ENCODE measurements at places on chromosomes 11 and 22.
A peak's percentile ranks its signal among the peaks of the same experiment; 100 is the strongest.

GRCh38 chr11:9733212-9733611, 69.3 kb downstream of the SWAP70 start:
- DNase-seq, result no peak

DNA sequence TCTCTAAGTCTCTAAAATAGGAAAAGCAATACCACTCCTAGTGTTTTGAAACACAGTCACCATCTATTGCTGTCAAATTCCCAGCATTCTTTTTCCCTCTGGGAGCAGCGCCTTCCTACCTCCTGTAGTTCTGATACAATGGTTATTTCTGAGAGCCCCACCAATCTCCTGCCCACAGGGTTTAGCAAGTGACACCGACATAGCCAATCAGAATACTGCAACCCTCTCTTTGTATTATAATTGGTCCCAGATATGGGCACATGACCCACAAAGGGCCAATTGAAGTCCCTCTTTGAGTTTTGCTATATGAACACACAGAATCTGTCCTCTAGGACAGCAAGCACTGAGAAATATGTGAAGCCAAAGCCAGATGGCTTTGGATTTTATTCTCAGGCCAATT, 16.9 kb upstream of the ARHGAP42 start:
- DNase-seq, result no peak

DNA sequence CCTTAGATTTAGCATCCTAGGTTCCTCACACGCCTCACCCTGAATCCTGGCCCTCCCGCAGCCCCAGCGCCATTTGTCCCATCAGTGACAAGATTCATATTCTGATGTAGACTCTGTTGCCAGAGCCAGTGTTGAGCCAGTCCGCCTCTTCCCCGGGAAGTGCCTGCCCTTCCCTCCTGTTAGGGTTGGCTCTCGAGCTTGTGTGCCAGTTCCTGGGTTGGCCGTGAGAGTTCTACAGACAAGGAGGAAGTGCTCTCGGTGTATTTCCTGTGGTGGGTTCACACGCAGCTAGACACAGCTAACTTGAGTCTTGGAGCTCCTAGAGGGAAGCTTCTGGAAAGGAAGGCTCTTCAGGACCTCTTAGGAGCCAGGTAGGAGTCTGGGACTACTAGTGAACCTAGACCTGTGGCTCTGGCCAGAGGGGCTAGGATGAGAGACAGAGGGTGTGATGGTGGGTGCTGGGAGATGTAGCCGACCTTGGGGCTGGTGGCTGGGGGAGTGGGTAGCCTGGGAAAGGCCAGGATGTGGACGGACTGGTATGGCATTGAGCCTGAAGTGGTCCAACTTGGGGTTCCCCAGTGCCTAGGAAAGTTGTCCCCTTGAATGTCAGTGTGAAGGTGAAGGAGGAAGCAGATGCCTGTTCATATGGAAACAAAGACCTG, at the start of gene IL18BP:
IL18BP (plus strand) TSS at position 261 of the 662 bp plus-strand sequence. CDS start 1,076 bp downstream, outside the sequence.
- no peak for DNase-seq

DNA sequence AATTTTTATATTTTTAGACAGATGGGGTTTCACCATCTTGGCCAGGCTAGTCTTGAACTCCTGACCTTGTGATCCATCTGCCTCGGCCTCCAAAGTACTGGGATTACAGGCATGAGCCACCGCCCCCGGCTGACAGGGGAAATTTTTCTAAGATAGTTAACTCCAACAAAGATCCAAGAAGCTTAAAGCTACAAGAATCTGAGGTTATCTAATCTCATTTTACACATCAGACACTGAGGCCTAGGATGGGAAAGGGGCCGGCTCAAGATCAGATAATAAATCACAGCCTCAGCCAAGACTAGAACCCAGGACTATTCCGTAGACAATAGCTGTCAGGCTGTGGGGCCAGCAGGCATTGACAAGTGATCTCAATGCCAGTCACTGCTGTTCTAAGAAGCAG, 94.0 kb downstream of the AMBRA1 start:
- no peak for DNase-seq

GRCh38 chr11:60477035-60477445, 15.5 kb upstream of the MS4A12 start:
- DNase-seq, result no peak

GRCh38 chr11:74123008-74123448, 47.8 kb downstream of the C2CD3 start:
- DNase-seq, result no peak

- DNase-seq, result peak; percentile 56
Observed at GRCh38 chr11:119356349-119357031, 10.0 kb upstream of the MFRP start.

- no peak for DNase-seq
Observed at GRCh38 chr22:50208430-50208938, 7.7 kb downstream of the SELENOO start.

DNA sequence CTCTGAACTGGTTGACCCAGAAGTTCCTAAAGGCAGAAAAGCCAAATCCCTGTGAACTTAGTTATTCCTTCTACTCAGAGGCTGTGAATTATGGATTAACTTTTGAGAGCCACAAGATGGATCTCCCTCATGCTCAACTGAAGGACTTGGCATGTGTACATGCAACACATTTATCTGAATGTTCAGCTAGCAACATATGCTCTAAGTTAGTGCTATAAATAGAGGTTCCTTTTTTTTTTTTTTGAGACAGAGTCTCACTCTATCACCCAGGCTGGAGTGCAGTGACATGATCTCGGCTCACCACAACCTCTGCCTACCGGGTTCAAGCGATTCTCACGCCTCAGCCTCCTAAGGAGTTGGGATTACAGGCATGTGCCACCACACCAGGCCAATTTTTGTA, 40.1 kb downstream of the EIF4ENIF1 start:
- no peak for DNase-seq

DNA sequence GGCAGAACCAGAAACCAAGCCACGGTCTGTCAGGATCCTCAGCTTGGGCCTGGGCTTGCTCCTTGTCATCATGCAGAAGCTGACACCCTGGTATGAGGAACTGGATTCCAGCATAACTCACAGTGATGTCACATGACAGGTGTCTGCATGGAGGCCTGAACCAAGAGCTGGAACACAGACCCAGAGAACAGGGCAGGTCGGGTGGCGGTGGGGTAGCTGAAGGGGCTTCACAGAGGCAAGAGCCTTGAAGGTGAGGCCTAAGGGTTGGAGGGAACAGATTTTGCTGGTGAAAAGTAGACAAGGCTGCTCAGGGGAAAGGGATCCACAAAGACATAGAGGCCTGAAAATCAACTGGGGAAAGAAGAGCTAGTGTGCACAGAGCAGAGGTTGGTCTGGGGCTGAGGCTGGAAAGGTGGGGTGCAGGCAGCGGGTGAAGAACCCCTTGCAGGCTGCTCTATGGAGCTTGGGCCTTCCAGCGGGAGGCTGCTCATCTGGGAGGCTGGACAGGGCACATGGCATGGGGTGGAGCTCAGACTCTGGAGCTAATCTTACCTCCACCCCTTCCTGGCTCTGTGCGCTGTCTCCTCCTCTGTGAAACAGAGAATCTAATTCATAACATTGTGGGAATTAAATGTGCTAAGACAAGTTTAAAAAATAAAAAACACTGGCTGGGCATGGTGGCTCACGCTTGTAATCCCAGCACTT, 18.4 kb upstream of the RPS3 start:
- no peak for DNase-seq

DNA sequence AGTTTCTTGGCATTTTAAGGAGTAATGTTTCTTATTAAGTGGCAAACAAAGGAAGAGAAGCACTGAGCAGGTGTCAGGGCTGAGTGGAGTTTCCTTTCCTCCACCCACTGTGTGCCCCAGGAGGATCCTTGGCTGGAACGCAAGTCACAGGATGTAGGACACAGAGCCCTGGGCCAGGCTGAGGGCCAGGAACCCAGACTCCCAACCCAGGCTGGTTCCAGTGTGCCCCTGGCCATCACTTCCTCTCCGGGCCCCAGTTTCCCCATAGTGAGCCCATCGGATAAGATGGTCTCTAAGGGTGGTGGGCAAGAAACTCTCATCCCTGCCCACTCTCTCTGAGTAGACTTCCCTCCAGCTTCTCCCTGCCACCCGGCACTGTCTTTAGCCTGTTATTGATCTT, 45.3 kb downstream of the LMO1 start:
- no peak for DNase-seq

GRCh38 chr11:126265811-126266210, 2.9 kb downstream of the SRPRA start:
- no peak for DNase-seq

DNA sequence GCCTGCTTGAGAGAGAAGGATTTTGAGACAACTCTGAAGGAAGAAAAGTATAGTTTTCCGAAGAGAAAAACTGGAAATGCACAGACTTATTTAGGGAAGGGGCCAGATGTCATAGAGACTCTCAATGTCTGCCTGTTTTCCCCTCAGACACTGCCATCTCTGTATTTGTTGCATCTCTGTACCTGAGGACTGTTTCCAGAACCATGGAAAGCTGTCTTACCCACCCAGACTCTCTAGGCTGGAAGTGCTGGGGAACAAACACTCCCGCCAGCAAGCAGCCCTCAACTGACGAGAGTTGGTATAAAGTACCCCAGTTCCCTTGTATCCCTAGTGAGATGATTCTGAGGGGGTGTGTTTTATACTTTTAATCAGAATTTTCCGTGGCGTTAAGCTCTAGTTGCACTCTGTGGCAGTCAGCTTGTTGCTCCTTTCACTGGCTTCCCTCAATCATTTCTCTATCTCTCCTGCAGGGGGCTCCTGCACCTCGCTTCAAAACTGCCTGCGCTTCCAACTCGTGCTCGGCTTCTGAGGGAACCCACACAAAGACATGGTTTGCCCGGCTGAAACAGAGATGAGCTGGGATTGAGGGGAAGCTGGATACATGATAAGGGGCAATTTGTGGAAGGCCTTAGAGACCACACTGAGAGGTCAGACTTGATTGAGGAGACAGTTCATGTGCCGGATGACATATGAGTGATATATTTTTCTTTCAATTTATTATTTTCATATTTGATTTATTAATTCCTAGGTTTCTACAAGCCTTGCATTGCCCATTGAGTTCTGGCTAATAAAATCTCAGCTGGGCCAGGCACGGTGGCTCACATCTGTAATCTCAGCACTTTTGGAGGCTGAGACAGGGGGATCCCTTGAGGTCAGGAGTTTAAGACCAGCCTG, 36.9 kb upstream of the CLPB start:
- DNase-seq, result peak; percentile 26

DNA sequence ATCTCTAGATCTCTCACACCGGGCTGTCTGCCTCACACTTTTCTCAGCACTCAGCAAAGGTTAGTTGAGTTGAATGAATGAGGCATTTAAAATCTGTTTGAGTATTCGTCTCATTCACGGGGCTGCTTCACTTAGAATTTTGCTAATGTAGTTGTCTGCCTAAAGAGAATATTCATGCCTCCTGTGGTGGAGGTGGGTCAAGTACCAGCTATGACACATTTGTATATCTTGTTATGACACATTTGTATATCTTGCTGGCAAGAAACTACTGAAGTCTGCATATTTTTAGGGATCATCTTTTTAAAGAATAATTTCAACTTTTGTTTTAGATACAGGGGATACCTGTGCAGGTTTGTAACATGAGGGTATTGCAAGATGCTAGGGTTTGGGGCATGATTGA, 43.1 kb downstream of the LDLRAD3 start:
- DNase-seq, result no peak

DNA sequence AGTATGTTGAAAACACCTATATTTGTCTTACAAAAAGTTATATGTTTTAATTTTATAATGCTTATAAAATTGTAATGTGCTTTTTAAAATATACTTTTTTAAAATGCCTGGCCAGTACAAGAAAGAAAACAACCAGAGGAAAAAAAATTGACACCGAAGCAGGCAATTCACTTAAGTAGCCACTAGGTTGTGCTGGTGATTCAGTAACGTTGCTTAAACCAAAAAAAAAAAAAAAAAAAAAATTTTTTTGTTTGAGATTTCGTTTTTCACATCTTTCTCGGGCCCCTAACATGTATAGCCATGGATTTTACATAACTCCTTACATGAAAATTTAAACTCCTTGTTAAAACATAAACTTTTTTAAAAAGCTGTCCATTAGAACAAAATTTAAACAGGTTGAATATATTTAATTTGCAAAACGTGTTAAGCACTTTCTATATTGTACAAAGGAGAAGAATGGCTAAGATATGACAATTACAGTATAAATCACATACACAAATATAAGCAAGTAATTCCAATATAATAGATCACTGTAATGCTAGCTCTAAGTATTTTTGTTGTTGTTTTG, 9.2 kb downstream of the OR8B4 start:
- no peak for DNase-seq

DNA sequence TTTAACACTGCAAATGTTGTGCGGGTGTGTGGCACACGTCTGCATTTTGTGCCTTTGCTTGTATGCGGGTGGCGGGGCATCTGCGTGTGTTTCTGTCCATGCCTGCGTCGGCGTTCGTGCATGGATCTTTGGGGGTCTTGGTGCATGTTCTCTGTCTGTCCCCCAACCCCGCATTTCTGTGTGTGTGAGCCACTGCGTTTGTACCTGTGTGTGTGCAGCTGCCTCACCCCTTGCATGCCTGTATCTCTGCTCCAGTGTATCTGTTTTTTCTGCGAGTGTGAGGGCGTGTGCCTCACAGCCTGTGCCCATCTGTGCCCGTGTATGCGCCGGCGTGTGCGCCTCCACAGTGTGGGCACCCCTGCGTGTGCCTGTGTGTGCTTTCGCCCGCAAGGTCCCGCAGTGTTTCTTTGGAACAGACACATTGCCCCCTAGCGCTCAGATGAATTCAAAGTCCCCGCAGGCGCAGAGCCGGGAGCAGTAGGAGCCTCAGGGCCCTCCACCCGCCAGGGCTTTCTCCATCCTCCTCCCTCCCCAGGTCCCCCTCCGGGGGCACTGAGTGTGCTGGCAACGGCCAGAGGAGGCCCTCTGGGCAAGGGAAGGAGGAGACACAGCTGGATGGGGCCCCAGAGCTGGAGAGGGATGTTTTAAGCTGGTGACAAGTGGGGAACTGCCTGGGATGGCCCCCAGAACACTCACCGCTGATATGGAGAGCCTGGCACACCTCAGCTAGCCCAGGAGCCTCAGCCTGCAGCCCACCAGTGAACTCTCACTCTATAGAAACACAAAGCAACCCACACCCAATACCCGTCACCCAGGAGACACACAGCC, 3.1 kb upstream of the MN1 start:
- DNase-seq, result peak; percentile 32

DNA sequence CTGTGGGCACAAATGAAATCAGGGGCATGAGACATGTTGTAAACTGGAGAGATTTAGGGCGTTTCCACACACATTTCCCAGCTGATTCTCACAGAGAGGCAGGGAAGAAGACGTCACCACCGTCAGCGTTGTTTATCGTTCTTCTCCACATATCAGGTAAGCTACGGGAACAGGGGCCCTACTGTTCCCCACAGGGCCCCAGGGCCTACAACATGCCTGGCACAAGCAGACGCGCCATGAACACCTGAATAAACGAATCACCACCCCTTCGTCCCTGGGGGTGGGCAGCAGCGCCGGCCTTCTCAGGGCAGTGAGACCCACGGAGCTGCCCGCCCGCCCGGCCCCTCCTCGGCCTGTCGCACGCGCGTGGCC, 342 bp downstream of the EFCAB6 start:
- no peak for DNase-seq

GRCh38 chr11:19382131-19382611, 141.4 kb upstream of the E2F8 start:
- DNase-seq, result no peak

DNA sequence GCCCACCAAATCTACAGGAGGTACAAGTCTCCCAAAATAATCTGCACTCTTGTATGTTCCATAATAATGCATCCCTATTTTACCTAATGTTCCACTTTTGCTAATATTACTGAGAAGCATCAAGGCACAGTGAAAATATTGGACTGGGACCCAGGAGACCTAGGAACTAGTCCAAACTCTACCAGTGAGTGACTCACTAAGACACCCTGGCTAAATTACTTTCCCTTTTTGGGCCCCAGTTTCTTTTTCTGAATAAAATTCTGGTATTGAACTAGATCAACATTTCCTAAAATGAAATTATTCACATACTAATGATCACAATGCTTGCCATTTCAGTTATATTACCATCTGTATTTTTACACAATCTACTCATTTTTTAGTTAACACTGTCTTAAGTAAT, 19.6 kb downstream of the THAP12 start:
- no peak for DNase-seq
